ENCODE measurements at places on chromosomes 16 and 17.

- DNase-seq, result no peak
Observed at GRCh38 chr17:278676-279059, 73.9 kb downstream of the RPH3AL start.

DNA sequence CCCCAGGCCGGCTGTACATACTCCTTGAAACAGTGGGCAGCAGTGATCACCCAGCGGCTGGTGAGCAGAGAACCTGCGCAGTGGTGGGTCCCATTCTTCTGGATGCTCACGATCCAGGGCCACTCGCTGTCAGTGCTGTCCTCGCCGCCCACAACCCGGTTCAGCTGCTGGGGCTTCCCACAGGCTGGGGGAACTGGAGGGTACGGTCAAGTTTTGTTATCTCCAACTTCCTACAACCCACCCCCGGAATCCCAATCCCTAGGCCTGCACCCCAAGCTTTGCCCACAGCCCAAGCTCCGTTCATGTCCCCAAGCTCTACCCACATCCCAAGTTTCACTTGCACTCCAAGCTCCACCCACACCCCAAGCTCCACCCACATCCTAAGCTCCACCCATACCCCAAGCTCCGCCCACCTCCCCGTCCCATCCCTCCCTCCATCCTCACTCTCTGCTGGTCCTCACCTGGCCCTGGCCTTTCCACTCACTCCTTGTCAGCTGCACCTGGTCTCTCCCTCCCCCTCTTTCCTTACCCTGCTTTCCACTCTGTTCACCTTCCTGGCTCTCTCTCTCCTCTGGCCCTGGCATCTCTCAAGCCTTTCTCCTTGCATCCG lies 1.8 kb downstream of the PRSS22 start:
- no peak for DNase-seq

- peak; percentile 90 for DNase-seq
Observed at GRCh38 chr17:75271233-75271954, 363 bp upstream of the MIF4GD start.

DNA sequence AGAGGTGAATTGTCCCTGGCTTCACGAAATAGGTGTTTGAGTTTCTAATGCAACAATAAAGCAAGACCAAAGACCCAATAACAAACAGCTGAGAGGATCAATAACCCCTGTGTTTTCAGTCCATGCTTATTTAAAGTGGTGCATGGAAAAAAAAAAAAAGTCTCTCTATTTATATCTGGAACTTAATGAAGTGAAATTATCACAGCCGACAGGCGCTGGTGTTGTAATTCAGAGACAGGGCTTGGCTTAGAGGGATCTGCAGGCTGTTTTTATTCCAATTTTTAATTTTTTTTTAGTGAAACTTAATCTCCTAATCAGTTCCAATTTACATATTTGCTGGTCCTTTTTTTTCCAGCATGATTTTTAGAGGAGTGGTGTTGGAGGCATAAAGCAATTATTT lies 858.2 kb upstream of the SOX9 start:
- no peak for DNase-seq

DNA sequence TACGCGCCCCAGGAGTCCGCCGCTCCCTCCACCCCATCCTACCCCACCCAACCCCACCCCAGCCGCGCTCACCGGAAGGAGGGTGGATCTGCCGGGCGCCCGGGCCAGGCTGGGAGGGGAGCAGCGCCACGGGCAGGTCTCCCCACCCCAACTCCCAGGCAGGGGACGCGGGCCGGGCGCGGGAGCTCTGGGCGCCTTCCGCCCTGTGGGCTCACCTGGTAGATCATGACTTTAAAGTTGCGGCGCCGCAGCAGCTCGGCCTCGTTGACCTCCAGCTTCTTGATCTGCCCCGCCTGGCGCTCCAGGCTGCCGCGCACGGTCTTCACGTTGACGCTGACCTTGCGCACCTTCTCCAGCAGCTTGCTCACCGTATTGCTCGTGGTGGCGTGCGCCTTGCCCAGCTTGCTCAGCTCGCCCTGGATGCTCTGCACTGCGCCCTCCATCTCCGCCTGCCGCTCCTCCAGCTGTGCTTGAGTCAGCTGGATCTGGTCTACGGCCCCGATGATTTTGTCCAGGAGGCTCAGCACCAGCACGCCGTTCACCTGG lies 571 bp downstream of the CAVIN1 start:
- DNase-seq, result peak; percentile 31

DNA sequence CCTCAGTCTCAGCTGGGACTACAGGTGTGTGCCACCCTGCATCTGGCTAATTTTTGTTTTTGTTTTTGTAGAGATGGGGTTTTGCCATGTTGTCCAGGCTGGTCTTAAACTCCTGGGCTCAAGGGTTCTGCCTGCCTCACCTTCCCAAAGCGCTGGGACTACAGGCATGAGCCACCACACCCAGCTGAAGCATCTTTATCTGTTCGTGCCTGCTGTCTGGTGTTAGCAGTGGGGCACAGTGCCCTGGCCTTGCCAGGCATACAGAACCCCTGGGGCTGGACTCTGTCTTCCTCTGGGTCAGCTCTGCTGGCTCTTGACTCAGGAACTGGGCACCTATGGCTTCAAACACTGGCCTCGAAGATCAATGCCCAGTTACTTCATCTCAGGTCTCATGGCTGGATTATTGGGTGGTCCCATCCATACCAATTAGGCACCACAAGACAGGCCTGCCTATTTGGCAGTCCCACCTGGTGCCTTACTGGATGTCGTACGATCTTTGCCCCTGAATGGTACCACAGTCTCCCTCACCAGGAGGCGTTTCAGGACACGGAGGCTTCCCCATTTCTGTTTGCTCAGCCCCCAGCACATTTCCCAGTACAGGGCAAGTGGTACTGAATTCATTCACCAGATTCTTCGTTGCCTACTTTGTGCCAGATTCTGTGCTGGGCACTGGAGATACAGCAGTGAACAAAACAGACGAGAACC lies 99.3 kb downstream of the RAB11FIP4 start:
- no peak for DNase-seq

- no peak for DNase-seq
Observed at GRCh38 chr16:80480664-80481063, 60.1 kb upstream of the DYNLRB2 start.

DNA sequence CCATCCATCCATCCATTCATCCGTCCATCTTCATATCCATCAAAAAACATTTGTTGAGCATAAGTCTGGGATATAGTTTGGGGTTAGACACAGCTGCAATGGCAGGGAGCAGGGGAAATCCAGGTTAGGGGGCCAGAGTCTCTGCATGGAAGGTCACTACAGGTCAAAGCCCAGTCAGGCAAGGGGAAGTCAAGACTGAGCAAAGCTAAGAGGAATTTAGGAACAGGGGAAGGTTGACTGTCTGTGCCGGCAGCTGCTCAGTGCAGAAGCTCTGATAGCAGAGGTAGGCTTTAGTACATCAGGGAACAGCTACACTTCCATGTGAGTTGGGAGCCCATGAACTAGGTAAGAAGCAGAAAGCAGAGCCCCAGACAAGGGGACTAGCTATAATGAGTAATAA lies 68.1 kb downstream of the IRF8 start:
- DNase-seq, result no peak

DNA sequence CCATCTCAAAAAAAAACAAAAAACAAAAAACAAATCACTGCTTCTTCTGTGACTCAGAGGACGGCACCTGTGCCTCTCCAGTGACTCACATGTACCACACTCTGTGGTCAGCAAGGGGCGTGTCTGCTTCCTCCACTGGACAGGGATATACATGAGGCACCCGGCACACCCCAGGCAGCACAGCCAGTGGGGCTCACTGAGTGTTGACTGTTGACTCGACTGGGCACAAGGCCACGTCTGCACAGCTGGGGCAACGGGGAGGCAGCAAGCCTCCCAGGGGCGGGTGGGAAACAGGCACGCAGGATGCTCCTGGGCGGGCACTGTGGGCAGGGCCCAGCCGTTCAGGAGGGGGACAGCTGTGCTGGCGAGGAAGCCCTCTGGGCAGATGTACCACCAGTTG lies 64.1 kb downstream of the TIMM22 start:
- DNase-seq, result peak; percentile 24

DNA sequence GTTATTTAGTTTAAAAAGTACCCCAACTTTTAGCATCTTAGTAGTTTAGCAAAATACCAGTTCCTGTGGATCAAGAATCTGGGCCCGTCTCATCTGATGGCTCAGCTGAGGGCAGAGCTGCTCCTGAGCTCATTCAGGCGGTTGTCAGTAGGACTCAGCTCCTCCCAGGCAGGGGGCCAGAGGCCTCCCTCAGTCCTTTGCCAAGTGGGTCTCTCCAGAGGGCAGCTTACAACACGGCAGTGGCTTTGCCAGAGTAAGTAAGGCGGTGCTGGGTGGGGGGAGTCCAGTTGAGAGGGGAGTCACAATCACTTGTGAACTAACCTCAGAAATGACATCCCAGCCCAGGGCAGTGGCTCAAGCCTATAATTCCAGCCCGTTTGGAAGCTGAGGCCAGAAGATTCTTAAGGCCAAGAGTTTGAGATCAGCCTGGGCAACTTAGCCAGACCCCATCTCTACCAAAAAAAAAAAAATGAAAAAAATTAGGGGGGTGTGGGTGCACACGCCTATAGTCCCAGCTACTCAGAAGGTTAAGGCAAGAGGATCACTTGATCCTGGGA lies 81.5 kb upstream of the MED9 start:
- DNase-seq, result no peak

GRCh38 chr17:58337600-58338453 lies 9.2 kb upstream of the TSPOAP1 start:
- peak; percentile 91 for DNase-seq

DNA sequence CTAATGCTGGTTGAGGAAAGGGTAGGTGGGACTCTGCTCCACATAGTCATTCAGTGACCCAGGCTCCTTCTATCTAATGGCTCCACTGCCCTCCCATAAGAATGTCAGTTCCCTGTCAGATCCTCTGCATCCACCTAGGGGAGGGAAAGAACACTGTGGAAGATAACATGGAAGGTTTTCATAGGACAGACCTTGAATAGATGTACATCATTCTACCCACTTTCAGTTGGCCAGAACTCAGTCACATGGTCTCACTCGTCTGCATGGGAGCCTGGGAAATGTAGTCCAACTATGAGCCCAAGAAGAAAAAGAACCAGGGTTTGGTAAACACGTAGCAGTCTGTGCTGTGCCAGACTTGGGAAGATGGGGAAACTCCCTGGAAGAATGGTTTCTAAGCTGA lies 27.1 kb upstream of the SCNN1B start:
- DNase-seq, result no peak

DNA sequence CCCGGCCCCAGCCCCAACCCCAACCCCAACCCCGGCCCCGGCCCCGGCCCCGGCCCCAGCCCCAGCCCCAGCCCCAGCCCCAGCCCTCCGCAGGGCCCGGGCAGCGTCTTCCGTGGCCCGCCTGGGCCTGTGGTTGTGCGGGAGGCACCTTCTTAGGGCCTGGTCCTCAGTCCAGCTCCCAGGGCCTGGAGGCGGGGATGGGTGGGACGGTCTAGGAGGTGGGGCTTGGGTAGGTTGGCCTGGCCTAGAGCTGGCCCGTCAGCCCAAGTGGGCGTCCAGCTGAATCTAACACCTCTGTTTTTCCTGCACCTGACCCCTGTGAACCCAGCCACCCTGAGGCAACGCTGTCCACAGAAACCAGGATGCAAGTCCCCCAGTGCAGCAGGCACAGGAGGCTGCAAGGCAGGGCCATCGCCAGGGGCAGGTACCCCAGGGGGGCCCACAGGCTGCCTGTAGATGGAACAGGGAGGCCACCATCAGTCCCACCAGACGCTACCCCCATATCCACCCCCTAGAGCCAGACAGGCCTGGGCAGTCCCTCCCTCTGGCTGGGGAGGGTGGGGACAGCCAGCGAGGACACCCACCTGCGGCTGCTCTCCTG lies 8.8 kb downstream of the MSLN start:
- no peak for DNase-seq

DNA sequence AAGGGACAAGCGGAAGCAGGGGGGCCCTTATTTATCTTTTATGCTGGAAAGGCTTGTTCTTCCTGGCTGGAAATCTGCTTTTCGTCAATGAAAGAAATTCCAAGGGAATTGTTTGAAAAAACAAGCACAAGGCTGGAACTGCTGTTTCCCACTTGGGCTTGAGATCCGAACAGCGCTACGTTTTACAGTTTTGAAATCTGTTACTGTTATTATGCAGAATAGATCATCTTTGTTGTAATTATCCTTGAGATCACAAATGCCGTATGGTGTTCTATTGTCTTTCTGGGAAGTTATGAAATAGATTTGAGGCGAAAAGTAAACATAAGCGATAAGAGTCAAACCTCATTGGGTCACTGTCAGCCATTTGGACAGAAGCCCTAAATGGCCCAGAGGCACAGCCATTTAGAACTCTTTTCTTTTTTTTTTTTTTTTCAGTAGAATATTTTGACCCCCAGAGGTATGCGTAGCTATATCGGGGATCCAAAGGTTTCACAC lies 223.3 kb downstream of the IRX3 start:
- no peak for DNase-seq

DNA sequence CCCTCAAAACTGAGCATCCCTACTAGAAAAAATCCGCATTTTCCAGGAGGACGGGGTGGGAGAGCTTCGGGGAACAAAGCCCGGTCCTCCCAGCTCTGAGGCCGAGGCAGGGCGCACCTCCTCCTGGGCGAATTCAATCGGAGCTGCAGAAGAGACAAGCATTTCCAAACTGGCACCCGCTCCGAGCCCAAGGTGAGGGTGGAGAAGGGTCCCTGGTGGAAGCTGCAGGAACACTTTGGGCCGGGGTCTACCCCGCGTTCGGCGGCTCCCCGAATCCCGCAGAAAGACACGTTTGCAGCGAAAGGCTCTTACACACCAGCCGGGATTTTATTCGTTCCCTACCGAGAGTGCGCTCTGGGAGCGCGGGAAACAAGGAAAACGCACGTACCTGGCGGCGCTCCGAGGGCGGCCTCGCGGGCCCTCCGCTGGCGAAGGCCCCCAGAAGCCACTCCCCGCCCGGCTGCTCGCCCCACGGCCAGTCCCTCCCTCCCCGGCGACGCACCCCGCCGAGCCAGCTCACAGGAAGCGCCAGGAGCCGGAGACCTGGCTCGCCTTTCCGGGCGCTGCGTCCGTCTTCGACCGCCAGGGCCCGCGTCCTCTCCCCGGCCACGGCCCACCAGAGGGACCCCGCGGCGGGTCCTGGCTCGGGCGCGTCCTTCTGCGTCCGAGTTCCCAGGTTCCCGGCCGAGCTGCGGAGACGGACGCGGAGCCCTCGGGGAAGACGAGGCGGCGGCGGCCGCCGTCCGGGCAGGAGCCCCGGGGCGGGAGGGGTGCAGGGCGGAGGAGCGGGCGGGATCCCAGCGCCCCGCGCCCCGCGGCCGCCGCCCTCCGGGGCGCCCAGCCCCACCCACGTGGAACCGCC lies 49.8 kb upstream of the BAHCC1 start:
- DNase-seq, result peak; percentile 44

DNA sequence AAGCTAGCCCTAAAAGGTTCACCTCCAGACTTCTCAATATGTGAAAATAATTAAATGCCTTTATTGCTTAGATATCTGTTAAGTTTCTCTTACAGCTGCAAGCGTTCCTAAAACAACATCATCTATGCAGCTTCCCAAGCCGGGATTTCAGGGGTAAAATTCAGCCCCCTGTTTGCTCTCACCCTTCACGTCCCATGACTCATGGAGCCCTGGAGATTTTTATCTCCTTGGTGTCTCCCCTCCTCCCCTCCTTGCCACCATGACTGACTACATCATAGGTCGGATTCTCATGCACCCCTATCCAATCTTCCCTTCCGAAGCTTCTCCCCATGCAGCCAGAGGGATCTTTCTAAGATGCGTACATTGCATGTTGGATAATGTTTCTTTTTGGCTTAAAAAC lies 21.0 kb upstream of the CACNG4 start:
- no peak for DNase-seq

Data from activated CD8-positive, alpha-beta memory T cell treated with anti-CD3 and anti-CD28 coated beads, Interleukin-2, amount 50 U/mL, for 4 hours (primary cell).